T-helper 9 cell (primary cell): ENCODE measurements at places on chromosomes 2 and 18.

DNA sequence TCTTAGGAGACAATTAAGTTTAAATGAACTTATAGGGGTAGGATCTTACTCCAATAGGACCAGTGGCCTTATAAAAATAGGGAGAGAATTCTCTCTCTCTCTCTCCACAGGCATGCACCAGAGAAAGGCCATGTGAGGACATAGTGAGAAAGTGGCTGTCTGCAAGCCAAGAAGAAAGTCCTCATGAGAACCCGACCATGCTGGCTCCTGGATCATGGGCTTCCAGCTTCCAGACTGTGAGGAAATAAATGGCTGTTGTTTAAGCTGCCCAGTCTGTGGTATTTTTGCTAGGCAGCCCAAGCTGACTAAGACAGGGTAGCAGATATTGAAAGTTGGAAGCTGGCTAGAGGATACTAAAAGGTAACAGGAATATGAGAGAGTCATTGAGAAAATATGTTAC is 454.0 kb downstream of the NBAS start:
- no peak for DNase-seq

DNA sequence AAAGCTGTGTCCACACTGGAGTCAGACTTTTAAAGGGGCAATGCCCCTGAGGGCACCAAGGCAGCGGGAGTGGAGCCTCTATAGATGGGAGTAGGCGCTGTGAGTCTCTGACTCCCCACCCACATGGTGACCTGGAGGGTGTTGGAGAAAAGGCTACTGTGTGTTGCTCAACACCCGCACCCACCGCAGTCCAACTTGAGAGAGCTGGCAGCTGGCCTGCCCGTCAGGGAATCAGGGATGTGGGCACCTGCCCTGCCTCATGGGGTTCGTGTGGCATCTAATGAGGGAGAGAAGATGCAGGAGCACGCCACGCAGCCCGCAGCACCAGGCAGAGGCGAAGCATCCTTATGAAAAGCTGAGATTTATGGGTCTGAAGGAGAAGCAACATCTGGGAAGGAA is 84.2 kb downstream of the KLHL29 start:
- DNase-seq: no peak

DNA sequence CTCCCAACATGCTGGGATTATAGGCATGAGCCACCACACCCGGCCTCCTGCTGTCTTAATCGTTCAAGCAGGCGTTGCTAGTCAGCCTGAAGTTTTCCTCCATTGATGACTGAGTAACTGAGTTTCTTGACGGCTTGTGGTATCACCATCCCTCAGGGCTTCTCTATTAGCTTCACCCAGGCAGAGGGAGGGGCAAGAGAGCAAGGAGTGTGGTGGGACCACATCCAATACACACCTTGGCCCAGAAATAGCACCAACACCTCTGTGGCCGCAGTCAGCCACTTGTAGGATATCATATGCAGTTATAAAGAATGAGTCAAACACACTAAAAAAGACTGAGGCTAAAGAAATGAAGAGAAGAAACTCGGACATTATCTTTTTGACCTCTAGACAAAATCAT is 1009.4 kb upstream of the CELF4 start:
- DNase-seq: no peak

- no peak for DNase-seq
Observed at GRCh38 chr2:220575963-220576362, 948.5 kb downstream of the SLC4A3 start.

DNA sequence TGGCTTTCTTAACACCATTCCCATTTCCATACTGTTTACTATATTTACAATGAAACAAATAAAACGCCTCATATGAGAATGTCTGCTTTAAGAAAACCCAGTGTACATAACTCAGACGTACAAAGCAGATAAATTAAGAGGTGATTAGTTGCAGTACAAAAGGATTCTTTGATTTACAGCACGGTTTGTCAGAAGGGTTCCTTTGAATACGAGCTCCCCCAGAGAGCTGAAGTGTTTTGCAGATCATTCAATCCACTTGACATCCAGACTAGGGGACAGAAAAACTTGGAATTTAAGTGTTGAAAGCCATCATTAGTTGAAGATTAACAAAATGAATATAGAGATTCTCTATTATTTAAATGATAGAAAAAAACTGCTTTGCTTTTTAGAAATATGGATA is 72.5 kb downstream of the RAPGEF4 start:
- DNase-seq: no peak

GRCh38 chr18:52536039-52536438 is 196.0 kb downstream of the DCC start:
- no peak for DNase-seq

DNA sequence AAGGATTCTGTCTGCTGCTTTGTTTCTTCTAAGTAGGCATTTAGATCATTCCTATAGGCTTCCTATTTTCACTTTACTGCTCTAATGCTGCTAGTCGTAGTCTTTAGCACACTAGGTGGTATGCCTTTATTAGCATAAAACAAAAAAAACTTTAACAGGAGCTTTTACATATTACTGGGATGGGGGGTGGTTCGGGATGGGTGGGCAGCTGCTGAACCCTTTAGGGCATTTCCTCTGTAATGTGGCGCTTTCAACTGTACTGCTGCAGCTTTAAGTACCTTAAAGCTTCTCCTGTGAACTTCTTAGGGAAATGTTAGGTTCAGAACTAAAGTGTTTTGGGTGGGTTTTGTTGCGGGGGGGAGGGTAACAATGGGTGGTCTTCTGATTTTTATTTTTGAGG is 41.3 kb downstream of the ACTR2 start:
- DNase-seq: no peak

DNA sequence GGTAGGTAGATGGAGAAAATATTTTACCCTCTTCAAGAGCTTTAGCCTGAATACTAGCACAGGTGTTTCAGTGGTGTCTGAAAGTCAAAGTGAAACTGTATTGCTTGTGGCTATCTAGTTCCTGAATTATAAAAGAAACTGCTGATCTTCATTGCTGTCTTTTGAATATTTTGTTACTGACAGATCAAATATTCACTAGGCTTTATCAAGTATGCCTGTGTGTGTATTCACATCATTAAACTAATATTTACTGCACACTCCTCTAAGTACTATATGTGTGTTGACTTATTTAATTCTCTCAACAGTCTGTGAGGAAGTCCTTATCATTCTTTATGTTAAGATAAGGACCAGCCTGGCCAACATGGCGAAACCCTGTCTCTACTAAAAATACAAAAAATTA is 139.6 kb downstream of the SOCS6 start:
- no peak for DNase-seq

GRCh38 chr2:119439574-119440500 is 8.2 kb downstream of the TMEM37 start:
- DNase-seq: no peak

DNA sequence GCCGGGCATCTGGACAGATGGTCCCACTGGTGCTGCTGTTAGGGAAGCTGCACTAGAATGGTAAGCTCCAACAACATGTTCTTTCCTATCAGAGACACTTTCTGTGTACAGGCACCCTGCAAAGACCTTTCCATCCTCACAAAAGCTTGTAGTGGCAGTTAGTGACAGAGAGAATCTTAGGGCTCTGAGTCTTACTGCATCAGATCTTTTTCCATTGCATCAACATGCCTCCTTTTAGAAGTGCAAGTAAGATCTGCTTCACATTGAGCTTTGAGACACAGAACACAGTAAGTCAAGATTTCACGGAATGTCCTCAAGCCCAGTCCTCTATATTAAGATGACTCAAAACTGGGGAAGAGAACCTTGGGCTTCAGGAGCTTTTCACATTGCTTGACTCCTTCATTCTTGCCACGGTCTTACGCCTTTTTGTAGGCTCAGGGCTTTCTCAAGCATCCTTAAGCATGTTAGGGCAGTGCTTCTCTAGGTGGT is 52.6 kb downstream of the ARL4C start:
- no peak for DNase-seq

GRCh38 chr2:30190637-30191036 is 40.7 kb upstream of the LBH start:
- no peak for DNase-seq

DNA sequence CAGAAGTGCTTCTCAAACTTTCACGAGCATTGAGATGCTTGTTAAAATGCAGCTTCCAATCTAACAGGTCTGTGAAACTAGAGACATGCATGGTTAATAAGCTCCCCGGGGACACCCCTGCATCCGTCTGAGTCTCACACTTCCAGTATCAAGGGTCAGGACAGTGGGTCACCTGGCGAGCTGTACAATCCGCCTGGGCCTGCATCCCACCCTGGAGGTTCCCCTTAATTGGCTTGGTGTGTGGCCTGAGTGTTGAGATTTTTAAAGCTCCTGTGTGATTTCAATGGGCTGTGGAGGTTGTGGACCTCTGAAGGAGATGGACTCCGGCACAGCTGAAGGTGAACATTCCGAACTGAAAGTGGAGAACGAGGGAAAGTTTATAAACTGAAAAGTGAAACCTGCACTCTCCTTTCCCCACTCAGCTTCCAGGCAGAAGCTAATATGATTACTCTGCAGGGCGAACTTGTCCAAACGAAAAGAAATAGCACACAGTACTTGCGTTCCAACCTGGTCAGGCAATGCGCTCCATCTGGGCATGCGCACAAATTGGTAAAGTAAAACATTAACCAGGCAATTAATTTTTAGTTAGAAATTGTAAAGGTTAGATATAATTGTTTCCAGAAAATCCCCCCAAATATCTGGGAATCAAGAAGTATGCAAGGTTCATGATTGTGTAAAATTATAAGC is 191.7 kb upstream of the ALKAL2 start:
- DNase-seq: no peak

DNA sequence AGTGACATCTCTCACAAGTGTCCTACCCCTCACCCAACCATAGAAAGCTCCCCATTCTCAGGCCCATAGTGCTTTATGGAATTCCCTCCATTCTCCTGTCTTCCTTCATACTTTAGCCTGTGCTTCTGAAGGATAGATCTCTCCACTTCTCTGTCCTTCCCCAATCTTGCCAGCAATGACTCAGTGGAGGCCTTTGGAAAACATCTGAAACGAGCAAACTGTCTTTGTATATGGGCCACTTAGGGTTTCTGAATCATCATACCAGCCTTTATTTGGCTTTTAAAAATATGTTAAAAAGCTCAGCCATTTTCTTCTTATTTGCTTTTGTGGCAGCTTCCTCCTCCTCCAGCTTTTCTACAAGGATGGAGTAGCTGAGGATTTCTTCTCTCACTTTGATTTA is 65.6 kb upstream of the ZNF385B start:
- no peak for DNase-seq

GRCh38 chr2:235754357-235755207 is 260.7 kb downstream of the AGAP1 start:
- DNase-seq: no peak
